ENCODE measurements at places on chromosomes 3 and 15.
A peak's percentile ranks its signal among the peaks of the same experiment; 100 is the strongest.

DNA sequence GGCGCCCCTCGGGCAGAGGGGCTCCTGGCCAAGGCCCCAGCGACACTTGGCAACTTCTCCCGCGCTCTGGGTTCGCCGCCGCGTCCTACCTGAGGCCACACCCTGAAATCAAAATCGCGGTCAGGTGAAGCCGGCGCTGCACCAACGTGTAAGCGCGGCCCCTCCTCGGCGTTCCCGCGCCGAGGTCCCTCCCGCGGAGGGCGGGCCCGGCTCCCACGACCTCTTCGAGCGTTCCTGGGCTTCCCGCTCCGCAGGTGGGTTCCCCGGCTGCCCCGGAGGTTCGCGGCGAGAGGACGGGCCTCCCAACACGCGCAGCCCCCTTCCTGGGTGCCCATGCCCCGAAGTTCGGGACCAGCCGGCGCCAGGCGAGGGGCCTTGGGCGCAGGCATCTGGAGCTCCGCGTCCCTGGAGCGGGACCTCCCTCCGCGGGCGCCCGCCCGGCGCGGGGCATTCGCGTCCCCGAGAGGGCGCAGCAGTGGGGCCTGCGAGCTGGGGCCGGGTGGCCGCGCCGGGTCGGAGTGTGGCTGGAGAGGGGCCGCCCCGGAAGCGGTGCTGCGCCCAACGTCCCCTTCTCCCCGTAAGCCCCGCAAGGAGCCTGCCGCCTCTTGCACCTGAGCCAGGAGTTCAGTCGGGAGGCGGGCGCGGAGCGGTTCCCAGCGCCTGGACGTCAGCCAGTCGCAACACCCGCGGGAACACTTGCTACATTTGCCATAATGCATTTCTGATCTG lies 13.7 kb downstream of the PAK6 start:
- no peak for DNase-seq

DNA sequence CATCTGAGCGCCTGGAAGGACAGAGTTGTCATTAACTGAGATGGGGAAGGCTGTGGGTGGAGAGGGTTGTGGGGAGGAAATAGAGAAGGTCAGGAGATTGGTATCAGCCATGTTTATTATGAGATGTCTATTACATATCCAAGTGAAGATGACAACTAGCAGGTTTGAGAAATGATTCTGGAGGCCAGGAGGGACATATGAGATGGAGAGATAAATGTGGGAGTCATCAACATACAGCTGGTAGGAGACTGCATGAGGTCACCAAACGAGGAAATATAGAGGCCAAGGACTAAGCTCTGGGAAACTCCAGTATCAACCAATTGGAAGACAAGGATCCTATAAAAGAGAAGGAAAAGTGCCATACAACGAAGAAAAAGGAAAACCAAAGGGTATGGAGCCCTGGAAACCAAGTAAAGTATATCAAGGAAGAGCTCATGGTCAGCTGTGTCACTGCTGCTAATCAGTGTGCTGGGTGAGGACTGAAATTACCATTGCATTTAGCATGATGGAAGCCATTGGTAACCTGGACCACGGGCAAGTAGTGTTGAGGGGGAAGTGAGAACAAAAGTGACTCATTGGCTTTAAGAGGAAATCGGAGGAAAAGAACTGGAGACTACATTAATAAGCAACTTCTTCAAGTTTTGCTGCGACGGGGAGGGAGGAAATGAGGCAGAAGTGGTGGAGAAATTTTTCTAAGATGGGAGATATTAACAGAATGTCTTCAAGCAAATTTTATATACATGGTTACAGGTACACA lies 14.0 kb upstream of the UACA start:
- no peak for DNase-seq

DNA sequence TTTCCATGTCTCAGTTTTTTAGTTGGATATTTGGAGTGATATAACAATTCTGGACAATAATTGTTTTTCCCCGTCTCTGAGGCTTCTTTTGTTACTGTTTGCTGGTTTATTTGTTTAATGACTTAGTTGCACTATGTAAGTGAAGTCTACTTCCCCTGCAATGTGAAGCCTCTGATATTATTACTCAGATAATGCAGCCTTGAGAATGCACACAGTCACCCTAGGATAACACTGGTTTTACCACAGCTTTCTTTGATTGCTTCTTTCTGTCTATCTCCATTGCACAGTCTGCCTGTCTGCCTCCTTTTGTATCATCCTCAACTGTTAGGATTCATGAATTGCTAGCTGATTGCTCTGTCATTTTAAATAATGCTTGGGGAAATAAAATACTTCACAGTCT lies 208.7 kb upstream of the ROBO1 start:
- no peak for DNase-seq

DNA sequence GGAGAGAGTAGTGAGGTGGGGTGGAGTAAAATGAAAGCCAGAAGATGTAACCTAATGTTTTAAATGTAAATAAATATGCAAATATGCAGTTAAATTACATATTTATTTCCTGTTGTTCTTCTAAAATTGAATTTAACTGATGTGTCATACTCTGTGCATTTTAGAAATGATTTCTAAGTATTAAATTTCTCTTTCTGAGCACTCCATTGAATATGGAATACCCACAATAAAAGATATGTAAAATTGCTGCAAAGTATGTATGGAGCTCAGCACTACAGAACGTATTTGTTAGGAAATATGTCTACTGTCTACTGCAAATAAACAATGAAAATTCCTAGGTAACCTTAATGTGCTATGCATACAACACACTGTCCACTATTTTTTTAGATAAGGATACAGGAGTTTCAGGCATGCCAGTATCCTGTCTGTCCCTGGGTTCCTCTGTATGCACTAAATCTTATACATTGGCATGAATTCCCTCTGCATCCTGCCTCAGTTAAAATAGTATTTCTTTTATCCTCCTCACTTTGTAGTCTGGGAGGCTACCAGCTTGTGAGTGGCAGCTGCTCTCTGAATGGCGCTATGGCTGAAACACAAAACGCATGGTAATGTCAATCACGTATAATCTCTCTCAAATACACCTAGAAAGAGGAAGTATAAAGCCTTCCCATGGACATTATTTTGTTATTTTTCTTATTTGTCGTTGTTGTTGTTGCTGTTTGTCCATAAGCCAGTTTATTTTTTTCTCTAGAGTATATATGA lies 579.5 kb downstream of the PYDC2 start:
- no peak for DNase-seq

GRCh38 chr3:174382878-174383277 lies 476.3 kb upstream of the NAALADL2 start:
- DNase-seq = no peak

- DNase-seq = peak; percentile 46
These were observed 44.1 kb upstream of the UMPS start for GRCh38 chr3:124686028-124686670.

DNA sequence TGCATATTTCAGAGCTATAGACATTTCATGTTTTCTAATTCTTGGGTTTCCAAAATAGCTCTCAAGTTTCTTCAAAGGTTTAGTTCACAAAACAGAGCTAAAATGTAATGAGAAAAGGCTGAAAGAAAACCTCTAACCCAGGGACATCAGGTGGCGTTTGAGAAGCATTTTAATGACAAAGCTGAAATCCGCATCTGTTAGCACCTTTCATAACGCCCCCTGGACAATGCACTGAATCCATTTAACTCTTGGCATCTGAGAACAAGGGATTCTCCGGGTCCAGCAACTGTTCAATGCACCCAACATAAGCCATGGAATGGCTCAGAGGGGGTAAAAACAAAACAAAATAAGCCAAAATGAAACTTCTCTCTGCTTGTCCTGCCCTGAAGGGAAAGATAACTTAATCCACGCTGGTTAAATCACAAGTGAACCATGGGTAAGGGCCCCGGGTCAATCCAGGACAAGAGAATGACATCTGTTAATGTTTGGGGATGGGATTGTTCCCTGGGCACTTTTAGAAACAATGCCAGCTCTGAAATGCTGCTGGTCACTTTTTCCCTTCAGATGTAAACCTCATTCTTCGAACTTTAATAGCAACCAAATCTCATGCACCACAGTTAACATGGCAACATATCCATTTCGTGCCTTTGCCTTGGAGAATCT lies 466.2 kb upstream of the ADAMTS9 start:
- no peak for DNase-seq

DNA sequence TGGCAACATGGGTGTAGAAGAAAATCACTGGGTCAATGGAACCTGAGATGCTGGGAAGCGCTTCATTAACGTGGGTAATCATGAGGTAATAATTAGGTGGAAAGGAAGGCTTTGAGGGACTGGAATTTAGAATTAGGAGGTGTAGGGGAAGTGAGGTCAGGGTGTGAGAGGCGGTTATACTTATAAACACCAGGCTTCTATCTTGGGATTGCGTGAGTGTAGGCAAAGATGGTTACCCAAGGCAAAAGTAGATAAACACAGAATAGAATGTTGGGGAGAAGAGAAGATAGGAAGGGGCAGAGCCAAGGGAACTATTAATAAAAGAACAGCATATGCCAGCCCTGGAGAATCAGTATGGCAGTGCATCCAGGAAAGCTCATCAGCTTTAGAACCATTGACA lies 3.3 kb upstream of the AQP9 start:
- DNase-seq = no peak

Data from RWPE1 (cell line).